ENCODE measurements at places on chromosomes 5 and 9. TPM values are rescaled to one million over a fixed set of nuclear protein-coding genes. Genes with fewer than 3 reads are reported as not detected.

LRRC19 gene
- under 0.01 TPM for total RNA-seq

ORM2 gene
- not detected for total RNA-seq

ARHGEF39 gene
- total RNA-seq, result 5.5 TPM

CNTNAP3 gene
- 0.39 TPM for total RNA-seq

LTC4S gene
- 0.86 TPM for total RNA-seq
